ENCODE measurements at places on chromosomes 3 and 15.

DNA sequence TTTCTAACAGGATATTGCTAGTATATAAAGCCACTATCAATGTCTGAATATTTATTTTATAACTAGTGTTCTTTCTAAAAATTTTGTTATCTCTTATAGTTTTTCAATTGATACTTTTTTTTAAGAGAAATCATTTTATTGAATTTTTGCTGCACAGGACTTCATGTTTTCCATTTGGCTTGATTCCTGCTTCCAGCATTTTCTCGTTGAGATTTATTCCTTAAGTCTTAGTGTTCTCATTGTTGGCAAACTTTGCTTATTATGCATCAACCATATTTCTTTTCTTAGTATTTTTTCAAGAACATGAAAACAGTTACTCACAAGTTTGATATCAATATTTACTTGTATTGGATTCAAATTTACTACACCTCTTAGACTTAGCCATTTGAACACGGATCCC, 113.4 kb downstream of the UNC13C start:
- no peak for DNase-seq

DNA sequence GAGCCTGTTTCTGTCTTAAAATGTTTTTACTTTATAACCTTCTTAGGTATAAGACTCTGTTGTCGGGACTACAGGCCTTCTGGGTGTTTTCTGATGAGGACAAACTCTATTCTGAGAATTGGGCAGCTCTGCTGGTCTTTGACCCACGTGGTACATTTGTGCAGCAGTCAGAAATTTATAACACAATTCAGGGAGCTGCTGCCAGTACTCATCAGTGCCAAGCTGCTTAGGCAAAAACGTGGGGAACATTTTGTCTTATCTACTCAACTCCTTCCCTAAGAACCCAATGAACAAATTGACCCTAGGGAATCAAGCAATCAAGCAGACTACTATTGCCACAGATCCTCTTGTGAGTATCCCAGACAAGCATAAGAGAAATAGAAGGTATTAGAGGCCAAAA, 180.7 kb upstream of the PDZRN3 start:
- no peak for DNase-seq

GRCh38 chr3:112635674-112636073, 5.3 kb downstream of the CCDC80 start:
- no peak for DNase-seq

DNA sequence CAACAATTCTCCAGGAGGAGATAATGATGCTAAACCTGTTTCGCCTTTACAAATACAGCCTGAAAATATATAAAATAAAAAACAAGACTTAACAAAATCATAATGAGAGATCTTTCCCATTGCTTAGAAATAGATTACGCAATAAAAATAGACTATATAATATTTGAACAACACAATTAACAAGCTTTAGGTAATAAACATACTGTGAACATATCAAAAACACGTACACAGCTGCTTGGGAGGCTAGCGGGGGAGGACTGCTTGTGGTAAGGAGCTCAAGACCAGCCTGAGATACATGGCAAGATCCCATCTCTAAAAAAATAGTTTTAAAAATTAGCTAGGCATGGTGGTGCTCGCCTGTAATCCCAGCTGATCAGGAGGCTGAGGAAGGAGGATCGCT, 8.7 kb downstream of the NSMCE3 start:
- no peak for DNase-seq

DNA sequence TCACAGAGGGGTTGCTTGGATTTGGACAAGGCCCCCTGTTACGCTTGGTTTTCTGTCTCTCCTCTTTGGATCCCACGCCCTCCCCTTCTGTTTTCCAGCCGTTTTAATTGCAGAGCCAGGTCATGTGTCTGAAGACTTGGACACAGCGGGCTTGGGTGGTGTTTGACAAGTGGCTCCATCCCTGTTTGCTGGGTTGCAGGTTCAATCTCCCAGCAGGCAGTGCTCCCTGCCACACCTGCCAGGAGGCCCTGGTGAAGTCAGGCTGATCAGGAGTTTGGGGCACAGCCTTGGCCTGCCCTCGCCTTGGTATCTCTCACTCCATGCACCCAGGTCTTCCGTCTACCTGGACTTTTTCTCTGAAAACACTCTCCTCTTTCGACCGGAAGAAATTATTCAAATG, 59.0 kb downstream of the PLXNA1 start:
- no peak for DNase-seq

DNA sequence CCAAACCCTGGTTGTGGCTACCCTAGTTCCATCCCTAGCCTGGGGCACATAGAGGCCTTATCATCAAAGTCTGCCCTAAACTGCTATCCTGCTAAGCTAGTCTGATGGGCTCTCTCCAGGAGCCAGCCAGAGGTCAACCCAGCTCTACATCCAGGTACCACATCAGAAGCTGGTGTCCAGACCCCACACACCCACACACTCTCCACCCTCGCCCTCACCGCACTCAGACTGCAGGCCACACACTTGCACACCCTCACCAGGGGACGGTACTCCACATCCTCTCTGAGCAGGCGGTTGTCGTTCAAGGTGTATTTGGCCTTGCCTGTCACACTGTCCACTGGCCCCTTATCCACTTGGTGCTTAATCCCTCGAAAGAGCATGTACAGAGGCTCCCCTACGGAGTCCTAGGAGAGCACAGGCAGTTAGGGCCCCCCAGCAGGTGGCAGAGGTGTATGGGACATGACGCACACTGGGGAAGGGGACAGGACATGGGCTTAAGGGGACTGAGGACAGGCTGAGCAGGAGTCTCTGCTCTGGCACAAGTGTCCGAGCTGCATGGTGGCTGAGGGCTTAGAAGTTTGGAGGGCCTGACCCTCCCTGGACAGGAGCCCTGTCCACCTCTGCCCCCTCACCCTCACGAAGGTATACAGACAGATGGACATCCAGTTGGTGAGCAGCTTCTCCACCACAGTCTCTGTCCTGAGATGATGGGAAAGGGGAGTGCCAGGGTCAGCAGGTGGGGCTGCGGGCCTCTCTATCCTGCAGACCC, 18.1 kb downstream of the PLXNB1 start:
- no peak for DNase-seq

DNA sequence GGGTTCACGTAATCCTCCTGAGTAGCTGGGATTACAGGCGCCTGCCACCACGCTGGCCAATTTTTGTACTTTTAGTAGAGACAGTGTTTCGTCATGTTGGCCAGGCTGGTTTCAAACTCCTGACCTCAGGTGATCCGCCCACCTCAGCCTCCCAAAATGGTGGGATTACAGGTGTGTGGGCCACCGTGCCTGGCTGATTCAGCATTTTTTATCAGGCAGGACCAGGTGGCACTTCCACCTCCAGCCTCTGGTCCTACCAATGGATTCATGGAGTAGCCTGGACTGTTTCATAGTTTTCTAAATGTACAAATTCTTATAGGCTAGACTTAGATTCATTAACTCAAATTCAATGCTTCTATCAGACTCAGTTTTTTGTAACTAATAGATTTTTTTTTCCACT, 9.4 kb downstream of the VHL start:
- DNase-seq, result no peak

GRCh38 chr3:116097226-116097625, 348.1 kb downstream of the LSAMP start:
- DNase-seq, result no peak

- DNase-seq, result no peak
Measured at GRCh38 chr15:76153241-76154197, 93.7 kb downstream of the TMEM266 start.

Data from bone marrow (tissue), 2 donors.